ENCODE measurements at places on chromosomes 6 and 20.
A peak's percentile ranks its signal among the peaks of the same experiment; 100 is the strongest.

DNA sequence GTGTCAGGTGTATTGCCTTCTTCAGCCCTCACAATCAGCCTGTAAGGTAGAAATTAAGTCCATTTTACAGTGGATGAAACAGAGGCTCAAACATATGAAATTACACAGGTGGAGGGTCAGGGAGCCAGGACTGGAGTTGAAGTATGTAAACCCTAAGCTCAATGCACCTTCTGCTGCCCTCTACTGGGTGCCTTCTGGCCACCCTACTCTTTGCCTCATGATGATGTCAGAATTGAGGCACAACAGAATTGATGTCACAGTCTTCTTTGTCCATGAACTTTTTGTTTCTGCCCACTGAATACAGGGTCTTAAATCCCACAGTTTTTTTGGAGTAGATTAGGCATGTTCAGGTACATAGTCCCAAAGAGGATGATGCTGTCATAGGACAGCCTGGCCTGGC lies 400.8 kb upstream of the CHD6 start:
- no peak for DNase-seq

GRCh38 chr20:24627926-24628325 lies 158.5 kb downstream of the SYNDIG1 start:
- DNase-seq: no peak

GRCh38 chr6:45835721-45836437 lies 179.8 kb downstream of the CLIC5 start:
- no peak for DNase-seq

GRCh38 chr6:41696788-41697187 lies 38.6 kb downstream of the TFEB start:
- DNase-seq: no peak

DNA sequence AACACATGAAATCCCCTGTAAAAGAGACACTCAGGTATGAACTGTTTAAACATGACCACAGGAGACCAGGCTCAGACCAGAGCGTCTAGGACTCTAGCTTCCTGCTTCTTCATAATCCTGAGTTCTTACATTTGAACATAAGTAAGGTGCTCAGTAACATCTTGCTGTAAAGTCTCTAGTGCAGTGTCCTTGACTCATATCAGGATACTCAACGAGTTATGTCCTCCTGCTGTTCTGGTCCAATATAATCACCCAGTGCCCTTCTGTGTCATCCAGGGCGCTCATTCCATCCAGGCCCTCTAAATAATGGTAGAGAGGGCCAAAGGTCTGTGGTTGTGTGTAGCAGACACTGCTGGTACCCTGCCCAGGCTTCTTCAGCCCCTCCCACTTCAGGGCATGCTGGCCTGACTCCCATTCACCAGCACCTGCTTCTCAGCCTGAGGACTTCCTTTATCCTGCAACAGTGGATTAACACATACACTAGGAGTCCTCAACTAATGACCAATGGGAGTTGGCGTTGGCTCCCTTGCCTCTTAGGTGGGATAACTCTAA lies 66.8 kb upstream of the MOCS1 start:
- DNase-seq: no peak

- no peak for DNase-seq
Measured at GRCh38 chr6:84976526-84977362, 212.3 kb upstream of the TBX18 start.

DNA sequence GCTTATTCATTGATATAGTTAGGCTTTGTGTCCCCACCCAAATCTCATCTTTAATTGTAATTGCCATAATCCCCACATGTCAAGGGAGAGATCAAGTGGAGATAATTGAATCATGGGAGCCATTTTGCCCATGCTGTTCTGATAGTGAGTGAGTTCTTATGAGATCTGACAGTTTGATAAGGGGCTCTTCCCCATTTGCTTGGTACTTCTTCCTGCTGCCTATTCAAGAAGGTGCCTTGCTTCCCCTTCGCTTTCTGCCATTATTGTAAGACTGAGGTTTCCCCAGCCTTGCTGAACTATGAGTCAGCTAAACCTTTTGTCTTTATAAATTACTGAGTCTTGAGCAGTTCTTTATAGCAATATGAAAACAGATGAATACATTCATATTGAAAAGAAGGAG lies 45.6 kb downstream of the CENPW start:
- no peak for DNase-seq

GRCh38 chr20:47922269-47922668 lies 137.0 kb upstream of the SULF2 start:
- no peak for DNase-seq

GRCh38 chr6:167700199-167700598 lies 126.5 kb upstream of the AFDN start:
- no peak for DNase-seq

DNA sequence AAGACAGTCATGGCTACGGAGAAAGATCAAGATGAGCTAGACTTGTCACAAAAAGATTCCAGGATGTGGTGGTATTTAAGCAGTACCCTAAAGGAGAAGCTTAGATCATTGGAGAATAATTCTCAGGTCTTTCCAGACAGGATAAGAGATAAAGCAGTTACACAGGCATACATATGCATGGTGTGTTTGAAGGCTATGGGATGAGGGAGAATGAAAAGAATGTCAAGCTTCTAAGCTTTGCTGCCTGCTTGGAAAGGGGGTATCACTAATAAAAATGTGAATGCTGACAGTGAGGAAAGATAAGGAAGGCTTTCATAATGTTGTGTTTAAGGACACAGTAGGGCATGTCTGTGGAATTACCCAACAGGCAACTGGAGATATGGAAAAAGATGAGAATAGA lies 28.1 kb downstream of the RWDD2A start:
- no peak for DNase-seq

DNA sequence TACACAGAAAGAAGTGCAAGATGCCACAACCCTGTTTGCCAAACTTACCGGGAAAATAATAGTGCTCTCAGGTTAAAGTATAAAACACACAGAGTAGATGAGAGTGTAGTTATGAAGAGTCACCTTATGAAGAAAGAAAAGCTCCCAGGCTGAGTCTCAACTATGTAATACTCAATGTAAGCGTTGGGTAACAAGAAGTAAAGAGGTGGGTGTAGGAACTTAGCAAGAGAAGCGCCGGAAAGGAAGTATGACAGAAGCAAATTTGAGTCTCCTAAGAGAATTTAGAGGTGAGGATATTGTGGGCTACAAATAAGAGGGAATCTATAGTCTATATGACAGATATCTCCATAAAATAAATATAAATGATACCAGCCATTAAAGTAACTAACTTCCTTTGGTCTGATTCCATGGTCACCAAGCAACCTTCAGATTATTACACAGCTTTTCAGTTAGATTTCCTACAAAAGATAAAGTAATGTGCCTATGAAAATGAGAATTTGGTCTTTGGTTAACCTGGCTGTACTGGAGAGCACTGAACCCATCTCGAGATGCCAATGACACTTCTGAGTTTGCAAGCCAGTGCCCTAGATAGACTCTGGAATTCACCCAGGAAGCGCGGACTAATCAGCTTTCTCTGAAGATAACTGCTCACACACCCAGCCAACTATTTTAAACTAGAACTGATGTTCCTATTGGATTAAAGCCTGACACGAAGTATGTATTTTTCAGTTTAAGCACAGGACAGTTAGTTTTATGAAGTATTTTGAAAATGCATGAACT lies 1.8 kb downstream of the TUBE1 start:
- DNase-seq: no peak

DNA sequence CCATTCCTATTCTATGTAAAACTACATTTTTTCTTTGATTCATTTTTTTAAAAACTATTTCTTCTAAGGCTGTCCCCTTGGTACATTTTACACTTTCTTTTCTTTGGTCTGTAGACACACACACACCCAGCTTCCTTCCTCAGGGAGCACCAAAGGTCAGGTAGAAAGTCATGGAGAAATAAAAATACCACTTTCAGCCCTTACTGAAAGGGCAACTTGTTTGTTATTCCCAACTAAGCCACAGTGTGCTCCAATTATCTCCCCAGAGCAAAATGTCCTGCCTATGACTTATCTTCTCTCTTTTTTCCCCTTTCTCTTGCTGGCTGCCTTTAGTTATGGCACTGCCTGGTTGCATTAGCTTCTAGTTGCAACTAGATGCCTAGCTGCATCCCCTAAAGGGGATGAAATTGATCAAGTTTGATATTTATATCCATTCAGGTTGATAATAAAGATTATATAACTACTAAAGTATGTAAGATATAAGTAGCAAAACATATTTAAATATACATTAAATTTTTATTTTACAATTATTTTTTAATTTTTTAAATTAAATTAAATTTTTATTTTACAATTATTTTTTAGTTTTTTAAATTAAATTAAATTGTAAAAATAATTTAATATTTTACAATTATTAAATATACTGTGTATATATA lies 21.6 kb upstream of the LRRC1 start:
- no peak for DNase-seq

- no peak for DNase-seq
Measured at GRCh38 chr6:125267806-125268523, 33.8 kb downstream of the HDDC2 start.

DNA sequence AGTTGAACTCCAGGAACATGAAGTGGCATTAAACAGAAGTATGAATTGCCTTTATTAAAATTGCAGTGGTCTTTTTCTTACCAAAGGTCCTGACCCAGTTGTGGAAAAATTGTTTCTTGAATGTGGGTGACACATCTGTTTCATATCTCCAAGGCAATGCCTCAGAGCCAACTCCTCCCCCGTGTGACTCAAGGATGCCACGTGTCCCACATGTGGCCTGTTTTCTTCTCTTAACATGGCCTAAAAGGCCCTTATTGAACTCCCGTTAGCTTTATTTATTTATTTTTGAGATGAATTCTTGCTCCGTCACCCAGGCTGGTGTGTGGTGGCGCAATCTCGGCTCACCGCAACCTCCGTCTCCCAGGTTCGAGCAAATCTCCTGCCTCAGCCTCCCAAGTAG lies 128.4 kb upstream of the ESR1 start:
- DNase-seq: no peak

- DNase-seq: peak; percentile 52
Measured at GRCh38 chr6:149716181-149716963, 1.5 kb downstream of the LATS1 start.

- DNase-seq: peak; percentile 39
Measured at GRCh38 chr6:154276810-154277628, 79.6 kb downstream of the IPCEF1 start.

GRCh38 chr6:35601331-35602132 lies 87.2 kb downstream of the FKBP5 start:
- no peak for DNase-seq

DNA sequence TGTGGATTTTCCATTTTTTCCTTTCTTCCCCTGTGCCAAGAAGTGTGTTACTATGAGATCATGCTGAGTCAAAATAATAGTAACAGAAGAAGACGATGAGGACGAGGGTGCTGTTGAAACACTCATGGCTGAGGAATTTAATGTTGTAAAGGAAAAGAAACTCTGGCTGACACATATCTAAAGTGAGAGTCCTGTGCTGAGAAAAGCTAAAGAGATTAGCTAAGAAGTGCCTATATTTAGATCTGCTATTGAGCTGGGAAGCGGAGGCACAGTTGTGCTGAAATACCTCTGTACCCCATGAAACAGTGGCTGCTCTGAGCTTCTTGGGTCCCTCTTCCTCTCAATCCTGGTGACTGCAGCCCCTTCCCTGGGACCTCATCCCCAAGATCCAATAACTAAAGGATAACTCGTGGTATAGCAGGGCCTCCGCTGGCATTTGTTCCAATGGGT lies 1.1 kb upstream of the SYTL3 start:
- DNase-seq: no peak

DNA sequence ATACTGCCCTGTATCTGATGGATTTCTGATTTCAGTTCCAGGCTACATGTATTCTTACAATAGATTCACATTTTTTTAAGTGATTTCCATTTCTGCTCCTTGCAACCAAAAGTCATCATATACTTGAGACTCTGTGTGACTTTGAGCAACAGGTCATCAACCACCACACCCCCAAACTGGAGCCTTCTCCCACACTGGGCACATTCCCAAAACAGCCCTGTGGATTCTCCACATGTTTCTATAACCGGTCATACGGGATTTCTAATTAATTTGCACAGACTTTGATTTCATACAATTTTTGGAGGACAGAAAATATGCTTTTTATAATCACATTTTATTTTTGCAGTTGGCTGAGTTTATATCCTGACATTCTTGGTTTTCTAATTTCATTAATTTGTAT lies 317.2 kb upstream of the ID4 start:
- no peak for DNase-seq

- DNase-seq: no peak
Measured at GRCh38 chr6:11811644-11812264, 33.2 kb upstream of the ADTRP start.

DNA sequence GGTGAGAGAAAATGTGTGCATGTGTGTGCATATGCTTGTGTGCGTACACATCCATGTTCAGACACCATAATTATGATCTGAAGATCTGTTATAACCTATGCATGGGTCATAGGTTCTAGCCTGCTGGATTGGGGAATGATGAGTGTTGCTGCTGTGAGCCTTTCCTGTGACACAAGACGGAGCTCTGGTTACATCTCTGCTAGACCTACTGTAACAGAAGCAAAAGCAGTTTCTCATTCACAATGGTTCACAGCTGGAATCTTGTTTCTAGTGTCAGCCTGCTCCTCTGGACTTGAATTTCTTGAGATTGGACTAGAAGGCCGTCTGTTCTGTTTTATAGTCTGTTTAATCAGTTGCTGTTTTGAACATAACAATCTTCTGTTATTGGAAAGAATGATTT lies 40.1 kb downstream of the DEFB114 start:
- no peak for DNase-seq

DNA sequence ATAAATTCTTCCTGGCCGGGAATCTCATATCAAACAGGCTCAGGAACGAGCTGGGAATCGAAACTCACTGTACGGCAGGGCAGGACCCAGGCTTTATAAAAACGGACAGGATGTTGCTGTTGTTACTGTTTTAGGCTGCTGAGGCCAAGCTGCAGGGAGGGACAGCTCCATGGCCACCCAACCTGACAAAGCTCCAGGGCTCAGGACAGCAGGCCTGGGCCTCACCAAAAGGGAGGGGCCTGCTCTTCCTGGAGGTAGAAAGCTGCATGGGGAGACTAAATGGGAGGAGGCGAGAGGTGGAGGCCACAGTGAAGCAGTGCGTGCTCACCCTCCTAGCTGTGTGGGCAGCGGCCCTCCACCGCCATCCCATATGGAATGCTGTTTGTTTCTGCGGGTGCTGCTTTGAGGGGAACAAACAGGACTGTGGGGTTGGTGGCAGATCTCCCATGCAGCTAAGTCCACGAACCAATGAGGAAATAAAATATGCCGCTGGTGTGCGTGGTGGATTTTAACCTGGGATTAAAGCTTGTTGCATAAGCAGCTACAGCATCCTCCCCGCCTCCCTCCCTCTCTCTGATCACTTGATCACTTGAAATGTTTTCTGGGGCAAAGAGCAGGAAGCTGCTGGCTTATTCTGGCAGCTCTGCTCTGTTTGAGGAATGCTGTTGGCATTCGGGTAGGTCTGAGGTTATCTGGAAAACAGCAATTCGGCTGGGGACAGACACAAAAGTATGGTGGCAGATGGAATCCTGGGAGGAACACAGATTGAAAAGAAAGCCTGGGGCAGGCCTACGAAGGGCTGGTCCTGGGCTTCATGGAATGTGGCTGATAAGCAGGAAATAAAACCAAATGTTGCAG lies 2.4 kb upstream of the ZMYND8 start:
- no peak for DNase-seq

- peak; percentile 65 for DNase-seq
Measured at GRCh38 chr6:139262519-139263300, 29.1 kb downstream of the TXLNB start.

Measured in GM13977 (cell line).